ENCODE measurements at places on chromosomes 16 and 17.

- DNase-seq = no peak
Measured at GRCh38 chr17:47615766-47616424, 33.8 kb upstream of the KPNB1 start.

DNA sequence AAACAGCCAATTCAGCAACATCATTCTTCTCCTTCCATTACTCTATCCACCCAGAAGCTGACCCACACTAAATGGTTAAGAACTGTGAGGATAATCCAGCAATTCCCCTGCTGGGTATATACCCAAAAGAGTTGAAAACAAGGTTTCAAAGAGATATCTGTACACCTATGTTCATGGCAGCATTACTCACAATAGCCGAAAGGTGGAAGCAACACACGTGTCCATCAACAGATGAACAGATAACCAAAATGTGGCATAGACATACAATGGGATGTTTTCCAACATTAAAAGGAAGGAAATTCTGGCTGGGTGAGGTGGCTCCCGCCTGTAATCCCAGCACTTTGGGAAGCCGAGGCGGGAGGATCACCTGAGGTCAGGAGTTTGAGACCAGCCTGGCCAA is 19.9 kb downstream of the MIS12 start:
- DNase-seq = no peak

- DNase-seq = no peak
Measured at GRCh38 chr17:34988644-34989043, 8.3 kb downstream of the LIG3 start.

DNA sequence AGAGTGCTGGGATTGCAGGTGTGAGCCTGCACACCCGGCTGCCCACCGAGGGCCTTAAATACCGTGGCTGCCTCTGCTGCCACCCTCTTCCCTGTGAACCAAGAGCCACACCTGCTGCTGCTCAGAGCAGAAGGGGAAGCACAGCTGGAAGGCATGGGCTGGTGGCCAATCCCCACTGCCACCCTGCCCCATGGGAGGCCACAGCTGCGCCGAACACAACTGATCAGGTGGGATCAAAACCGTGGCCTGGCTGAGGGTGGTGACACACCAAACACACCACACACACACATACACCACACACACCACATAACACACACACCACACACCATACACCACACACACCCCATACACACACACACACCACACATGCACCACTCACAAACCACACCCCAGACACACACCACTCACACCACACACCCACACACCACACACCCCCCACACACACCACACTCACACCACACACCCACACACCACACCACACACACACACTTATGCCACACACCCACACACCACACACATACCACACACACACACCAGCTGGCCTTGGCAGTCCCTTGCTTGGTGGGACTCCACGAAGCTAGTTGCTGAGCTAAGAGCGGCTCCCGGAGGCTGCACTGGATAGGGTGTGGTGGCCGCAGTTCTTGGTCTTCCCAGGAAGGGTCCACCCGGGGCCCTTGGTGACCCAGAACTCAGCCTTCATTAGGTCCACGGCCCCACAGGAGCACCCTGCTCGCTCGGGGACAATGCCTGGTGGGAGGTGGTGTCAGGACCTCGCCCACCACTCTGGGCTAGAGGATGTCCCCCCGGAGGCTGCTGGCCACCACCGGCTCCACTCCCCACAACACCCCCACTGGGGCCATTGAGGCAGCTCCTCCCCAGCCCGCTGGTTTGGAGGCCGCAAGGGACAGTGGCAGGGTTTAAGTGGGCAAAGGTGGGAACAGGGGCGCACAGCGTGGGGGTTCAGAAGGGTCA is 14.9 kb downstream of the CEP131 start:
- no peak for DNase-seq

GRCh38 chr16:85615852-85616606 is 2.9 kb downstream of the GSE1 start:
- DNase-seq = no peak

Data from NK-92 treated with Interleukin-12 subunit alpha and Interleukin-12 subunit beta, amount 100 ng/mL, for 24 hours (cell line).